NK-92 treated with Interleukin-12 subunit alpha and Interleukin-12 subunit beta, amount 100 ng/mL, for 24 hours (cell line): ENCODE measurements at places on chromosomes 1 and 21.
A peak's percentile ranks its signal among the peaks of the same experiment; 100 is the strongest.

- DNase-seq = no peak
Observed at GRCh38 chr1:246591958-246592357, 25.7 kb downstream of the CNST start.

- no peak for DNase-seq
Observed at GRCh38 chr1:83055391-83056170, 943.4 kb downstream of the TTLL7 start.

- no peak for DNase-seq
Observed at GRCh38 chr1:230321741-230322420, 104.3 kb downstream of the PGBD5 start.

DNA sequence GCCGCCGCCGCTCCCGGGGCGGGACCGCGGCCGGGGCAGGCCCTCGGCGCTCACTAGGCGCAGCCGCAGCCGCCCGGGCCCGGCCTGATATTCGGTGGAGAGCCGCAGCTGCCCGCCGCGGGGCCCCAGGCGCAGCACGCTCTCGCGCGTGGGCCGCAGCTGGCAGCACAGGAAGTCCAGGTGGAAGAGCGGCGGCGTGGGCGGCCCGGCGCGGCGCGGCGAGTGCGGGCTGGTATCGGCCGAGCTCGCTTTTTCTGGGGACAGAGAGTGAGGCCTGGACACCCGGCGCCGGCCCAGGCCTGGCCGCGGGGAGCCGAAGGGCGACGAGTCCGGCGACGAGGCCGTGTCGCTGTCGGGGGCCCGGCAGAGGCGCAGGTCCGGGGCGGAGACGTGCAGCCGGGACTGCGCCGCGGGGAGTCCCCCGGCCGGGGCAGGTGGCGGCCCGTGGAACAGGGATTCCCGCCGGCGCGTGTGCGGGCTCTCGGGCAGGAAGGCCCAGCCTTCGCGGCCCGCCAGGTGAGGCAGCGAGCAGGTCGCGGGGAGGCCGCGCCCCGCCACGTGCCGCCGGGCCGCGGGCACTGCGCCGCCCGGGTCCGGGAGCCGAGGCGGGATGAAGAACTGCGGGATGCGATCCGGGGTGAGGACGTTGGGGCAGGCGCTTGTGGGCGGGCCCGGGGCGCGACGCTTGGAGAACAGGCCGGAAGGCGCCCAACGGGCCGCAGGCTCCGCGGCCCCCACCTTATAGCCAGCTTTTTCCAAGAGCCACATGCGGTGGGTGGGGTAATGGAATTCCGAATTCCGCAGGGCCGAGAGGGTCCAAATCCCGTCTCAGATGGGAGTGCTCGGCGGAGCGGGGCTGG lies 1.2 kb downstream of the C2CD4D start:
- DNase-seq = no peak

- no peak for DNase-seq
Observed at GRCh38 chr1:71774705-71775104, 507.6 kb downstream of the NEGR1 start.

DNA sequence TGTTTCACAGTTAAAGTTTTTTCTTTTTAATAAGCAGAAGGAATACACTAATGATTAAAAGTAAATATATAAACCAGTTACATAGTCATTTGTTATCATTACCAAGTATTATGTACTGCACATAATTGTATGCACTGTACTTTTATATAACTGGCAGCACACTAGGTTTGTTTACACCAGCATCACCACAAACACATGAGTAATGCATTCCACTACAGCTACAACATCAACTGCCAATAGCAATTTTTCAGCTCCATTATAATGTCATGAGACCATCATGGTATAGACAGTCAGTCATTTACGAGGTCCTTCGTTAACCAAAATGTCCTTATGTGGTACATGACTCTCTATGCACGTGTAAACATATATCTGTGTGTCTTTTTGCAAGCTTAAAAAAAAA lies 35.2 kb downstream of the SCYL3 start:
- no peak for DNase-seq

GRCh38 chr1:21857142-21857839 lies 45.2 kb downstream of the LDLRAD2 start:
- peak; percentile 32 for DNase-seq

DNA sequence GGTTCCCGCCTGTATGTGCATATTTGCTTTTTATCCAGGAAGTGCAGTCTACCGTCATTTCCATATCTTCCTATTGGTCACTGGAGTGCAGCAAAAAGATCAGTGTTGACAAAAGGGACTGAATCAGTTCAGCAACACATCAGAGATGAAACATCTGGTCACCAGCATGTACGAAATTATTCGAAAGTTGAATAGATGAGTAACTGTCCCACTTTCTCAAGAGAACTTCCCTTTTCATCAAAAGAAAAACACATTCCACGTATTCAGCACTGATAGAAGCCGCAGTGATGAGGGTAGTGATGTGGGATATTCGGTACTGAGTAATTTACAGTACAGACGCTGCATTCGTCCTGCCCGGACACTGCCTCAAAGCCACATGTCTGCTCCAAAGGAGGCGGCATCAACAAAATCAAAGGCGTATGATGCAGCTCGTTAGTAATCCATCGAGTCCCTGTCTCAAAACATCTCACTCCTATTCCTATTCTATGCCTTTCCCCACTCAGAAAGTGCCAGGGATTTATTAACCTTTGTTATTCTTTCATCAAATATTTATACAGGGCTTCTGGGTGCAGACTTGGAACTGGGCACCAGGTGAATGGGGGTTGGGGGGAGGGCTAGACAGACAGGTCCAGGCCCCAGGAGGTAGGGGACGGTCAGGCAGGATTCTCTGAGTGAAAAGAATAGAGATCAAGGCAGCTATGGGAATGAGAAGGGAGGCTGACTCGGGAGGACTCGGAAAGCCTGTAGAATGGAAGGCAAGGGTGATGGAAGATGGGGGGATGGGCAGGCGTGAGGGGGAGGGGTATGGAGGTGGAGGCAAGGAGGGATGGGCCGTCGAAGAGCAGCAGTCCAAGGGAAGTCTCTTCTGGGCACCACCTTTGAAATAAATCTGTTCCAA lies 79.5 kb upstream of the SLC45A1 start:
- DNase-seq = no peak

GRCh38 chr1:233295237-233295974 lies at the start of gene PCNX2:
TSS of gene PCNX2 (minus strand) at chr1:233295725. CDS start at chr1:233295478, 247 bp downstream.
- DNase-seq = peak; percentile 66

- DNase-seq = no peak
Observed at GRCh38 chr1:110380672-110381283, 10.0 kb downstream of the SLC16A4 start.

DNA sequence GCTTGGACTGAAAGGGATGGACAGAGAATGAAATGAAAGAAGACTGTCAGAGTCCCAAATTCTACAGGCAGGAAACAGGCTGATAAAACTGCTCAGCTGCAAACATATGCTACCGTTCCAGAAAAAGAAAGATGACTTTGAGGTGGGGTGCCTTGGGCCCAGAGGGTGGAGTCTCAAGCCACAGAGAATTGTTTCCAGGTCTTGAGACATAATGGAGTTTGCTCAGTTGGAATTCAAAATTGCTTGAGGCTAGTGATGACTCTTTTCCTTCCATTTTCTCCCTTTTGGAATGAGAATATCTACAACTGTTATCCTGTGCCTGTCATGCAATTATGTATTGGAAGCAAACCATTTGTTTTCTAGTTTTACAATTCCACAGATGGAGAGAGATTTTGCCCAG lies 23.6 kb upstream of the PSEN2 start:
- no peak for DNase-seq

DNA sequence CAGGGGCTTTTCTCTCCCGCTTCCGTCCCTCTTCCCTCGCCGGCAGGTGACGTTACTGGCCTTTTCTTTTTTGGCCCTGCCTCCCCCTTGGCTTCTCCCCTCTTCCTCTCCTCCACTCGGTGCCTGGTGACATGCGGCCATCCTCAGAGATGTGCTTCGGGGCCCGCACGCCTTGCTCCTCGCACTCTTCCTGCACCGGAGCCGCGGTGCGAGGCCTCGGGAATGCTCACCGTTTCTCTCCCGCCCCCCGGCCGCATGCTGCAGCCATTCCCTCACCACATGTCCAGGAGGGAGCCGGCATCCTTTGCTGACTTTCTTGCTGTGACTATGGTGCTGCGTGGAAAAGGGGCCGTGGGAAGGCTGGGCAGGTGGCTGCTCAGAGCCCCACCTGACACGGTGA lies 39.3 kb downstream of the PDE9A start:
- no peak for DNase-seq

GRCh38 chr1:20216574-20216973 lies 30.3 kb upstream of the PLA2G2C start:
- DNase-seq = no peak

GRCh38 chr21:34946385-34946840 lies 102.7 kb downstream of the RUNX1 start:
- no peak for DNase-seq

DNA sequence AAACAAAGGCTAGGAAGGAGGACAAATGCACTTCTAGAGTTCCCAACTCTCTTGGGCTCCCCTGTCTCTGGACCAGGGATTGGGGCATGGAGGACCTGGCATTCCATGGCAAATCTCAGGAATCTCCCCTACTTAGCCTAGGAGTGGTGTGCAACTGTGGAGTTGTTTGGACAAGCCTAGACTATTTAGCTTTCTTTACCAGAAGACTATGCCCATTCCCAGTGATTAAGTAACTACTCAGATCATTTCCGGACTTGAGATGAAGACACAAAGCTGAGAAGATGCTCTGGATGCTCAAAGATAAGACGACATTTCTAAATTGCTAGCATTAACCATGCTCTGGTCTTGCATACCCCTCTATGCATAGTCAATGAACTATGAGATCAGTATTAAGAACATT lies 13.7 kb upstream of the MARK1 start:
- DNase-seq = no peak

GRCh38 chr1:8742022-8742924 lies 75.2 kb downstream of the RERE start:
- DNase-seq = no peak

DNA sequence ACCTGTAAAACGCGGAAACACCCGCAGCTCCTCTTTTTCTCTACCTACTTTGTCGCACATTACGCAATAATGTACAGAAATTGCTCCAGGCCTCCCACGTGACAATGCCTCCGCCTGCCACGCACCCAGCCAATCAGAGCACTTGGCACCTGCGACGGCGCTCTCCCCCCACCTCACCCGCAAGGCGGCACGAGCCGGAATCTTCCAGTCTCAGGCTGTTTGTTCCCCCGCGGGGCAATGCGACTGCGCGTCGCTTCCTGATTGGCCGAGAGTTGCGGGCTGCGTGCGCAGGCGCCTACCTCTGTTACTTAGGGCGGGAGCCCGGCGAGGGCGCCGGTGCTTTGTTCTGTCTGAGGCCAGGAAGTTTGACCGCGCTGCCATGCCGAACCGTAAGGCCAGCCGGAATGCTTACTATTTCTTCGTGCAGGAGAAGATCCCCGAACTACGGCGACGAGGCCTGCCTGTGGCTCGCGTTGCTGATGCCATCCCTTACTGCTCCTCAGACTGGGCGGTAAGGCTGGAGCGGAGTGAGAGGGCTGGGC lies at the start of gene MAEL:
Gene MAEL, plus strand, starts transcription at position 307 of the 542 bp plus-strand sequence. Its CDS starts 73 bp downstream, at position 380.
- no peak for DNase-seq

GRCh38 chr1:81213279-81213678 lies 587.5 kb upstream of the ADGRL2 start:
- no peak for DNase-seq

DNA sequence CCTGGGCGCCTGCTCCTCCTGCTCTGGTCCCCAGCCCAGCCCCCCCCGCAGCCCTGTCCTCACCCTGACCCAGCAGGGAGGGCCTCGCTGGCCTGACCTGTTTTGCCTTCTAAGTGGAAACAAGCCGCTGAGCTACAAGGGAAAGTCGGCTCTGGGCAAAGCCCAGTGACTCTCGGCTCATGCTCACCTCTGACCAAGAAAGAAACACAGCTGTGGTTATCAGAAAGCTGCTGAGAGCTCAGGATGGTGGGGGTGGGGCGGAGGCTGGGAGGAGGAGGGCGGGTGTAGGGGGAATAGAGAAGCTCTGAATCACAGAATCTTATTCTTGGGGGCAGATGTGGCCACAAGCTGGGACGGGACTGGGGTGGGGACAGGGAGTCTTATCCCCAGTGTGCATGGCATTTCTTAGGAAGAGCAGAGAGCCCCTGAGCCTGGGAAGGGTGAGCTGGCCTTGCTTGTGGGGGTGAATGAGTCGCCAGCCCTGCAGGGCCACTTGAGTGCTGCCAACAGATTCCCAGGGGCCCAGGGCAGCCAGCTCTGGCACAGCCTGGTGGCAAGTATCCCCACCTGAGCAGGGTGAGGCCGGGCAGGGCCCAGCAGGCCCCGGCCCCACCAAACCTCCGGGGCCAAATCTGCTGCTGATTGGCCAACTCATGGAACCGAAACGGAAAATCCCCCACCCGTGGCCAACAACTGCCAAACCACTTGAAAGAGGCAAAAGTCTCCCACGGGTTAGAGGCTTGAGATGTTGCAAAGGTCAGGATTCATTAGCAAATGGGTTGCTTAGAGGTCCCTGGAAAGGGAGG lies 120.6 kb downstream of the SPSB1 start:
- DNase-seq = peak; percentile 72

GRCh38 chr1:65825741-65826140 lies 33.0 kb downstream of the PDE4B start:
- no peak for DNase-seq

- no peak for DNase-seq
Observed at GRCh38 chr1:2106659-2107405, 56.6 kb downstream of the PRKCZ start.

- DNase-seq = no peak
Observed at GRCh38 chr1:41673806-41674205, 189.3 kb upstream of the EDN2 start.

- no peak for DNase-seq
Observed at GRCh38 chr1:46181343-46182260, 5.3 kb upstream of the P3R3URF start.

DNA sequence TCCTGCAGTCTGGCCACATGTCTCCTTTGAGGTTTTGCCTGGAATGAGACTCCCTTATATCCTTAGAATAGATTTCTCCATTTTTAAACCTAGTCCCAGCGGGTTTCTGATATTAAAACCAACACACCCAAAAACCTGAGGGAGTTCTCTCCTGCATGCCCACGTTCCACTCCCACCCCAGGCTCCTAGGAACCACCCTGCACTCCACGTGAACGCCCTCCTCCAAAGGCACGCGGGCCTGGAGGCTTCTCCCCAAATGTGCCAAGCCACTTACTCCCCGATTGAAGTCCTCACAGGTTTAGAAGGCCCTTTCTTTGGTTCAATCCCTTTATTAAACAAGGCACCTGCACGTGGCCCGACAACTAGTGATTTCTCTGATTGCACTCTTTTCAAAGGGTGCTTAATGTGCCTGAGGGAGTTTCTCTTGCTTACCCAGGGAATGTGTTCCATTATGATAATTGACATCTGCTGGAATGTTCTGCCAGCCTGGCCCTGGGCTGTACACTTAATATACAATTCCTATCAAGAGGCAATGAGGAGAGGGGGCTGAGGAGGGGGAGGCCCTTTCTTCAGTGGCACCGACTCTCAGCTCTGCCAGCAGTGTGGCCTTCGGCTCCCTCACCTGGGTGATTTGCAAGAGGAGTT lies 104.3 kb upstream of the ADAR start:
- DNase-seq = no peak

- no peak for DNase-seq
Observed at GRCh38 chr1:225598847-225599246, 54.1 kb downstream of the ENAH start.

- DNase-seq = no peak
Observed at GRCh38 chr21:46005081-46005480, 23.5 kb downstream of the COL6A1 start.
